ENCODE measurements at places on chromosomes 12 and 14.

GRCh38 chr14:78566026-78566858 is 396.1 kb downstream of the NRXN3 start:
- peak; percentile 74 for DNase-seq

DNA sequence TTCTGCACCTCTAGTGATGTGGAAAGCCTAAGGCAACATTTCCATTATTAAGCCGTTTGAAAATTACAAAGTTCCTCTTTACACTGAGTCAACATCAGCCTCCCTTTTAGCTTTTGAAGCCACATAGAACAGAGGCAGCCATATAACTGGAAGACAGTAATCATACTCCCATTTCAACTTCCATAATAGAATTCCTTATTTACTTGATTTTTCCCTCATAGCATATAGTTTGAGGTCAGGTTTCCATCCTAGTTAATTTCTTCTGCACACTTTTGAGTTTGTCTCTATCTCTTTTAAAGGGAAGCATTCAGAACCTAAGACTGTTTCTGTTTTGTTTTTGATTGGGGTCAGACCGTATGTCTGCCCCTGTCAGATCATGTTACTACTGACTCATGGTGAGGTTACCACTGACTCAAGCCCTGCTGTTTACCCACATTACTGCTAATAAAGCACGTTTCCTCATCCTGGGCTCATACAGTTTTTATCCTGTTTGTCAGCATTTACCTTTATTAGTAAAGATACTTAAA is 161.0 kb downstream of the SLC38A4 start:
- peak; percentile 86 for DNase-seq

DNA sequence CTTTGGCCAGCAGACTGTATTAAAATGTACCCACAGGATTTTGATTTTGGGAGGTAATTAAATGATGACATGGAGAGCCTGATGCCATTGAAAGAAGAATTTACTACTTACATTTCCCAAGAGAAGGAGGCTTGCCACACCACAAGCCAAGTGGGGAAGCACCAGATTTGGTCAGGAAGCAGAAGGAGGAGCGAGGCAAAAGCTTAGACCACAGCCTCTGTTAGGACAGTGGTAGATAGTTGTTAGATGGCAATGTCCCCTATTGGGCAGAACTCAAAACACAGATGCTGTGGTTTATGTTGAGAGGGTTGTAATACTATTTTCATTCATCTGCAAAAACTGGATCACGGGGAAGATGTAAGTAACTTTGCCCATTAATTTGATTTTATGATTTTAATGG is 709.4 kb downstream of the VRK1 start:
- no peak for DNase-seq

- no peak for DNase-seq
These were observed 74.4 kb downstream of the PAPLN start for GRCh38 chr14:73311708-73312030.

DNA sequence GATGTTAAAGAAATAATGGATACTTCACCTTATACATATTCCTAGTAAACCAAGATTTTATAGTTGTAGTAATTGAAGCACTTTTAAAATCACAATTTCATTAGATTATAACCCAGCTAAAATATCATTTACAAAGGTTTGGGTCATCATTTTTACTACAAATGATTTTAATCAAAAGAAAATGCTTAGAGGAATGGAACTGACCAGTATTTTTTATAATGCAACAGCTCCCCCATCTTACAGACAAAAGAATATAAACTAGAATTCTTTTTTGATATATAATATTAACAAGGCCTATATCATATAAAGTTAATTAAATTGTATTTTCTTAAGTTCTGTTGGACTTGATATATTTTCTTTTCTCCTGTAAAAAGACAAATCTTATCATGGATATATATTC is 20.4 kb upstream of the LRFN5 start:
- DNase-seq = peak; percentile 3

DNA sequence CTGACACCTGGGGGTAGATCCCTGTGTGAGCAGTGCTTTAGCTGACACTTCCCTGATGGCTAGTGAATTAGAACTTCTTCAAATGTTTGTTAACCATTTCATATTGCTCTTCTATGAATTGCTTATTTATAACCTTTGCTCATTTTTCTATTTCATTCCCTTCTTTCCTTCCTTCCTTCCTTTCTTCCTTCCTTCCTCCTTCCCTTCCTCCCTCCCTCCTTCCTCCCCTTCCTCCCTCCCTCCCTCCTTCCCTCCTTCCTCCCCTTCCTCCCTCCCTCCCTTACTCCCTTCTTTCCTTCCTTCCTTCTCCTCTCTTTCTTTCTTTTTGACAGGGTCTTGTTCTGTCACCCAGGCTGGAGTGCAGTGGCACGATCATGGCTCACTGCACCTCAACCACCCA is 23.3 kb upstream of the CEP170B start:
- DNase-seq = no peak

- DNase-seq = peak; percentile 46
These were observed 110.0 kb downstream of the CCDC60 start for GRCh38 chr12:119444462-119445044.

DNA sequence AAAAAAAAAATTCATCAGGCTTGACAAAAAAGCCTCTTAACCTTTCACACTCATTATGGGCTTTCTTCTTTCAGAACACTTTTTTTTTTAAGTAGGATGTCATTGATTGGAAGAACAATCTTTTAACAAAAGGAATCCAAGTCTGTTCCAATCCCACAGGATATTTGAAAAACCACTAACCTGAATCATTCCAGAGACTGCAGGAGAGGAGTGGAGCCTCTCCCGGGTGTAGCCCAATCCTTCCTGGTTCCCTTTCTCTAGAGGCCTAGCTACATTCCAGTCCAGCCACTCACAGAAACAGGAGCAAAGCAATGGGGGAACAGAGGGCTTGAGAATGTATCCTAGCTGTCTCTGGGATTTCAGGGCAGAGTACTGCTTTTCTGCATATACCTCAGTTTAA is 4.3 kb downstream of the MFAP5 start:
- peak; percentile 71 for DNase-seq

DNA sequence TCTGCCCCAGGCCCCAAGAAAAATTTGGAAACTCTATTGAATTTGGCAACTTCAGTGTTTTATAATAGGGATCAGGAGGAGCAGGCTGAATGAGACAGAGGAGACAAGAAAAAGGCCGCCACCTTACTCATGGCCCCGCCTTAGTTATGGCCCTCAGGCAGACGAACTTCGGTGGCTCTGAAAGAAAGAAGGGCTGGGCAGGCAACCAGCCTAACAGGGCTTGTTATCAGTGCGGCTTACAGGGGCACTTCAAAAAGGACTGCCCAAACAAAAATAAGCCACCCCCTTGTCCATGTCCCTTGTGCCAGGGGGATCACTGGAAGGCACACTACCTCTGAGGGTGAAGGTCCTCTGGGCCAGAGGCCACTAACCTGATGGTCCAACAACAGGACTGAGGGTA is 146.3 kb upstream of the ATF7IP start:
- DNase-seq = no peak

DNA sequence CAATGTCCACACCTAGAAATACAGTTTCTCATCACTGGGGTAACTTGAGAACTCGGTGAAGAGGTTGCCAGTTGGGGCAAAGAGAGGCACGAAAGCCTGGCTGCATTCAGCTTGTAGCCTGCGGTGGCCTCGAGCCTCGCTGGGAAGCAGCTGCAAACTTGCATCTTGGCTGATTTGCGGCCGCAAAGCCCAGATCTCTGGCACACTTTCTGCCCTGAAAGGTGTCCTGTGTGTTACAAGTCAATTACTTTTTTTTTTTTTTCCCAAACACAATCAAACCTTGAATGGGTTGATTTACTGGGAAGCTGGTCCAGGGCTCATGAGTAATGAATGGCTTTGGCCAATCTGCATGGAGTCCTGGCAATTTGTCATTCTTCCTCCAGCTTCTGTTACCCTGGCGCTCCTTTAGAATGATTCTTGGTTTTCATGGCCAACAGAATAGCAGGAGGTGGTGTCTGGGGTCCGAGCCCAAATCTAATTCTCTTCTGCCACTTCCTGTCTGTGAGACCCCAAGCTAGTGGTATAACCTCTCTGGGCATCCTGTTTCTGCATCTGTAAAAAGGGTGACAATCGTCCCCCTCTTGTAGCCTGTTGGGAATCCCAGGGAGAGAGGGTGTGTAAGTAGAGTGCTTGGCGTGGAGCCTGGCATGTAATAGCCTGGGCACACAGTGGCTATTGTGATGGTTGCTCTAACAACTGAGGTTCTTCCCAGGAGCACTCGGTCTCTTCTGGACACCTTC is 6.7 kb downstream of the BCL7A start:
- DNase-seq = no peak

DNA sequence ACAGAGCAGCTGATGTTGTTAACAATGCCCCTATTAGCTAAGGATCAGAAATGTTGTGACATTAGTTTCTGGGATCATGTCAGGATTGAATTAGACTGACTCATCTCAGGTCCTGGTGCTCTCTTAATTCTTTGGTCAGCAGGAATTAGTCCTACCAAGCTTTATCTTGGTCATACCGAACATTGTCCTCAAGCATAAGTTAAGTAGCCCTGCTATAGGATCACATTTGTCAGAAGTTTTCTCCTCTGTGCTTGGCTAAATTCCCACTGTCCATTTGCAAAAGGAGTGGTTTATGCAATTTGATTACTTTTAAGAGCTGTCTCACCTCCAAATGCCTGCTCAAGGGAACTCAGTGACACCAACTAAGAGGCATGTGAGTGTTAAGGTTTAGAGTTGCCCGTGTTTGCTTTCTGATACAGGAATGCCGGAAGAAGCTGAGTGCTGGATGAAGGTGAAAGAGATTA is 48.4 kb upstream of the IFNG-AS1 start:
- peak; percentile 51 for DNase-seq

- DNase-seq = no peak
These were observed 177.2 kb downstream of the KCNA5 start for GRCh38 chr12:5220835-5221234.

- no peak for DNase-seq
These were observed 115.0 kb downstream of the ZFP36L1 start for GRCh38 chr14:68677901-68678300.

- DNase-seq = no peak
These were observed 94.1 kb downstream of the PAX9 start for GRCh38 chr14:36755756-36756155.

DNA sequence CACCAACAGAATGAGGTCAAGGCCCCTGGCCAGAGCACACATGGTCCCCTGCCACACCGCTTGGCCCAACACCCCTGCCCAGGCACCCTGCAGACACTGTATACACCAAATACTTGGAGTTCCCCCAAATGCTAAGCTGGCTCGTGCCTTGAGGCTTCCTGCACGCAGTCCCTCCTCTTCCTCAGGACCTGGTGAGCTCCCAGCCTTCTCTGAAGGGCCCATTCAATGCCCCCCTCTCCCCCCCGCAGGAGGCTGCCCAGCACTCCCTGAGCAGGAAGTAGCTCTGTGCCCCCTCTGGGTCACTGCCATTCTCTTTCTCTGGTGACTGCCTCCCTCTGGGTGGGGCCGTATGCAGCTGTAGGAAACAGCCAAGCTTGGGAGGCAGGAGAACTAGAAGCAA is 75.3 kb downstream of the ITPK1 start:
- no peak for DNase-seq

DNA sequence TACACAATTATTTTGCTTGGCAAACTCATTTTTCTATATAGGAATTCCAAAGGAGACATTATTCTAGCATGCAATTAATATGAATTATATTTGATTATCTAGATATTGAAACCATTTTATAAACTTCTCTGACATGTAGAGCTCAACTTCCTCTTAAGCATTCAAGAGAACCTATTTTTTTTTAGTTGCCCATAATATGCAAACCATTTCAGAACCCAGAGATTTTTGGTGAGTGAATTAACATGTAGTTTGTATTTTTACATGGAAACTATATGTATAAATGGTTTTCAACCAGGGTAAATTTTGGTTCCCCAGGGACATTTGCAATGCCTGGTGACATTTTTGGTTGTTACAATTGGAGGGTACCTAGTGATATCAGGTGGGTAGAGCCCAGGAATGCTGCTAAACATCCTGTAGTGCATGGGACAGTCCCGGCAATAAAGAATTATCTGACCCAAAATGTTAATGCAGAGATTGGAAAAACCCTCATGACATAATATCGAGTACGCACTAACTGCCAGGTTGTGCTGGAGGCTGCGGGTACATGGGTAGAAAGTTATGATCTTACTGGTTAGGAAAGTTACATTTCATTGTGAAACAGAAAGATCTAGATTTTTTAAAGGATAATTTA is 338.9 kb upstream of the GARIN2 start:
- DNase-seq = no peak

GRCh38 chr14:61106271-61106958 is 125.4 kb downstream of the SLC38A6 start:
- no peak for DNase-seq

DNA sequence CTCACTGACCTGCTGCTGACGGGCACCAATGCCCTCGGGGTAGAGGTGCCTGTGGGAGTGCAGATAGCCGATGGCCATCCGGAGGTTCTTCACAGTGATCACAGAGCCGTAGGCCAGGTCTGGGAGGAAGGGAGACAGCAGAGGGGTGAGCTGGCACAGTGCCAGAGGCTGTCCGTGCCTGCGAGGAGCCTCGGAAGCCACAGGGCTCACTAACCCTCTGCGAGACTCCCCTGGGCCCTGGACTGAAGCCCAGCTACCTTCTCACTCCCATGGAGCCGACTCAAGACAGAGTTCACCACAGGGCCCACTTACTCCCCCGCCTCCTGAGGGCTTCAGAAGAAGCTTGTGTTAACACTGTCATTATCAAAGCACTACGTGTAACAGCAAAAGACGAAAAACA is 24.5 kb downstream of the POMT2 start:
- no peak for DNase-seq

GRCh38 chr14:61562321-61563161 is 132.8 kb upstream of the HIF1A start:
- peak; percentile 100 for DNase-seq

DNA sequence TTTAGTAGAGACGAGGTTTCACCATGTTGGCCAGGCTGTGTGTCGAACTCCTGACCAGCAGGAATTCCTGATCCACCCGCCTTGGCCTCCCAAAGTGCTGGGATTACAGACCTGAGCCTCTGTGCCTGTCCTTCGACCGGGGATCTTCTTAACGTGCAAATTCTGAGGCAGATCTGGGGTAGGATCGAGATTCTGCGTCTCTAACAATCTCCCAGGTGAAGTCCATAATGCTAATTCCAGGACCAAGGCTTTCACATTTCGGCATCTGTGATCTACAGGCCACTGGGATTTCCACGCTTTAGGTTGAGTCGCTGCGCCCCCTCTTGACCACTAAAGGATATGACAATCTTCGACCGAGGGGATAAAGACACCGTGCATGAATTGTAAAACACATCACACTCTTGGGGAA is 24.8 kb downstream of the FOS start:
- peak; percentile 87 for DNase-seq

DNA sequence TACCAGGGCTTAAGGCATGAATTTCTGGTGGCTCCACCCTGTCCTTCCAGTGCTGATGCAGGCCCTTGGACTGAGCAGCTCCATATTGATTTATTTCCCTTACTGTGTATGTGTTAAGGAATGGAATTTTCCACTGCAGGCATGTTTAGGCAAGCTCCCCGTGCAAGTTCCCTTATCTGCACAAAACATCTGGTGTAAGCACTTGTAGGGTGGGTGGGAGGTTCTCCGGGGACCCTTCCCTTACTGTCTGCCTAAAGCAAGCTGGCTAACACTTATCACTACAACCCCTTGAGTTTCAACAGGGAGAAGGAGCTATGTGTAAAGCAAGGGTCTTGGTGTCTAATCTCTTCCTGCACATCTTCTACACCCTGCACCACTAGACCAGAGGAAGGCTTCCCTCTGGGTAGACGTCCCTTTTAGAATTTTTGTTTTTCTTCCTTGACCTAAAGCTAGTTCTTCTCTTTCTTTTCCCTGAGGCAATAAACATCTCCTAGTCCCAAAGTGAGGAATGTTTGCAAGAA is 22.0 kb upstream of the DRAM1 start:
- DNase-seq = no peak

Data from cardiac fibroblast (primary cell).